Small intestine (tissue), 16 donors: ENCODE measurements at places on chromosomes 11 and 22.

DNA sequence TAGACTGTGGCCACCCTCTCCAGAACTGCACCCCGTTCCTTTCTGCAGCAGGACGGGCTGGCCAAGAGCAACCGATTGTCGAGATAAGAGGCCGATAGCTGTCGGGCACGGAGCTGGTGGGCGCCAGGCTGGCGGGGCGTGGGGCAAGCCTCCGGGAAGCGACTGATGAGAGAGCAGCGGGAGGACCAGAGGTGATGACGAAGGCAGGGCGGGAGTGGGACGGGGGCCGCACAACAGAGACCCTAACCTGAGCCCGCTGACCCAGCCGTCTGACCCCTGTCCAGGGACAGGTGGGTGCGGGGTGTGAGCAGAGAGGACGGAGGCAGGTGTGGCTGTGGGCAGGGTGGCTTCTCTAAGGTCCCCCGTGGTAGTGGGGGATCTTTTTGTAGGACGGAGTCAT, 7.3 kb upstream of the BRSK2 start:
- H3K27me3 ChIP-seq, result peaks cover 46% of the 10 kb centered on the region
- H3K27ac ChIP-seq, result peak overlapping the region; percentile 72
- H3K4me3 ChIP-seq, result no peak overlapping the region
- H3K4me1 ChIP-seq, result peaks cover 3% of the 10 kb centered on the region
- H3K36me3 ChIP-seq, result no peaks in the 10 kb centered on the region
- DNase-seq, result no peak

DNA sequence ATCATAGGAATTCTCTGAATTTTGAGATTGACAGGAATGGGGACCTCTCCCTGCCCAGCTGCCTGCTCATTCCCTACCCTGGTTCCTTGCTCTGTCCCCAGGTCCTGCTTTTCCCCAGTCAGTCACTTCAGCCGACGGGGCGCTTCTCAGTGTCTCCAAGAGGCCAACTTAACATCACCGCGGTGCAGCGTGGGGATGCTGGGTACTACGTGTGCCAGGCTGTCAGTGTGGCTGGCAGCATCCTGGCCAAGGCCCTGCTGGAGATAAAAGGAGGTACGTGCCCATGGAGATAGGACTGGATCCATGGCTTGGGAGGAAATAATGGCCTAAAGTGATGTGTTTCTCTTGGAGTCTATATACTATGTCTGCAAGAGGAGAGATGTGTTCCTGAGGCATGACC, 7.0 kb downstream of the ROBO3 start:
- H3K4me1 ChIP-seq, result peaks cover 4% of the 10 kb centered on the region
- no peak overlapping the region for H3K27ac ChIP-seq
- H3K36me3 ChIP-seq, result no peaks in the 10 kb centered on the region
- no peak overlapping the region for H3K4me3 ChIP-seq

DNA sequence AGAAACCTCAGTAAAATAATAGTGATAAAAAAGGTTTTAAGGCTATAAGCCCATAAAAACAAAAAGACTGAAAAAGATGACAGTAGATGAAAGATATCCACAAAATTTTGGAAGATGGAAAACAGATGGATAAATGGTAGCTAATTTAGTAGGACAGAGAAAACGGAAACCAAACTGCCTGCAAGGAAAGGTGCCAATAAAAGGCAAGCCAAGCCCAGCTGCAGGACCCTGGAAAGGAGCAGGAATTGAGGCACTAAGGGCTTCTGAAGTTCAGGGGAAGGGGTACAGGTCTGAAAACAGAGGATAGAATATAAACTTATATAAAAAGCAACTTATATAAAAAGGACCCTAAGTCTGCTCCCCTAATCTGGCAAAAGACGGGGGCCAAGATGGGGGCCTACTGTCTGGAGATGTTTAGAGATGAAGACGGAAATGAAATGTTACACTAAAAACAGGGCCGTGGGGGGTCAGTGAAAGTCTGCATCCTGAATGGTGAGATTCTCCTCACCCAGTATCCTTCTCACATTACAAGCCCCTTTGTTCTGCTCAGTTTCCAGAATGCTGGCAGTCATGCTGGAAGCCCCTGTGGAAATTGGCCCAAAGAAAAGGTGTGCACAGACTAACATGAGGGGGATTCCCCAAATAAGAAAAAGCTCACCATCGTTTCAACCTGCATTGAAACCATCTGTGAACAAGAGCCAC, 269.3 kb upstream of the PITPNB start:
- no peaks in the 10 kb centered on the region for H3K27me3 ChIP-seq
- peaks cover under 1% of the 10 kb centered on the region for H3K4me1 ChIP-seq
- no peak overlapping the region for H3K4me3 ChIP-seq
- no peak for DNase-seq
- no peaks in the 10 kb centered on the region for H3K36me3 ChIP-seq

GRCh38 chr11:1371026-1371325, 18.8 kb upstream of the BRSK2 start:
- no peaks in the 10 kb centered on the region for H3K36me3 ChIP-seq
- DNase-seq, result no peak
- H3K4me3 ChIP-seq, result no peak overlapping the region
- H3K27ac ChIP-seq, result no peak overlapping the region
- no peaks in the 10 kb centered on the region for H3K4me1 ChIP-seq
- H3K27me3 ChIP-seq, result peaks cover 17% of the 10 kb centered on the region

DNA sequence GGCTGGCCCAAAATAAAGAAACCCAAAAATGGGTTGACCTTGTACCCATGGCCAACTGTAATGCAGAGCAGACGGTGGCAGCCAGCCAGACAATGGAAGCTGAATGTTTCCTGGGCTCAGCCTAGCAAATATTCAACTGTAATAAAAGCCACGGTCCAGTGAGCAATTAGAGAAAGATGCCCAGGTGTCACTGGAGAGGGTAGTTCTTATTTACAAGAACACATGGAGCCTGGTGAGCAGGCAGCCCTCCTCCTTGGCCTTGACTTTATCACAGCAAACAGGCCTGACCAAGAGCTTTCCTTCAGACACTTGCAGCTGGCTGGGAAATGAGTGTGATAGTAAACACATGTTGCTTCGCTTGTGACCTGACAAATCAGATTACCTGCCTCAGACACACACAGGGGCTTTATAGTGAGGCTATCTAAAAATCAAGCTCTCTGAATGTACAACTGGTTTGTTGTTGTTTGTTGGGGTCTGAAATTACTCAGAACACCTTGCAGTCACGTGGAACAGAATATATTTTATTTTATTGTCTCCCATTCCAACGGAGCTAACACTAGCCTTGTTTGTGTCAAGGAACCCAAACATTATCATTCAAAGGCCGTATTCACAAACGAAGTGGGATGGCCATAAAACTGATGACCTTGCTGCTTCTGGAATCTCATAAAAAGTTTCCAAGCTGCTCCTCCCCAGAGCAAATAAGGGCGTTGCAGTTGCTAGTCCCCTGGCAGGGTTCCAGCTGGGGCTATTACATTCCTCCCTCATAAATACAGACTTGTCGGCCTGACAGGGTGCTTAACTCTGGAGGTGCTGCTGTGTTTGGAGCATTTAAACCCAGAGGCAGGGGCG, 161.1 kb downstream of the BBOX1 start:
- peak overlapping the region; percentile 22 for H3K27ac ChIP-seq
- H3K27me3 ChIP-seq, result no peaks in the 10 kb centered on the region
- no peak overlapping the region for H3K4me3 ChIP-seq
- H3K4me1 ChIP-seq, result peaks cover 82% of the 10 kb centered on the region
- DNase-seq, result peak; percentile 99

GRCh38 chr11:61967924-61968757, 707 bp upstream of the FTH1 start:
- peaks cover 9% of the 10 kb centered on the region for H3K4me1 ChIP-seq
- H3K36me3 ChIP-seq, result peaks cover 26% of the 10 kb centered on the region
- H3K27me3 ChIP-seq, result no peaks in the 10 kb centered on the region
- peak; percentile 55 for DNase-seq
- H3K4me3 ChIP-seq, result peak overlapping the region; percentile 81

DNA sequence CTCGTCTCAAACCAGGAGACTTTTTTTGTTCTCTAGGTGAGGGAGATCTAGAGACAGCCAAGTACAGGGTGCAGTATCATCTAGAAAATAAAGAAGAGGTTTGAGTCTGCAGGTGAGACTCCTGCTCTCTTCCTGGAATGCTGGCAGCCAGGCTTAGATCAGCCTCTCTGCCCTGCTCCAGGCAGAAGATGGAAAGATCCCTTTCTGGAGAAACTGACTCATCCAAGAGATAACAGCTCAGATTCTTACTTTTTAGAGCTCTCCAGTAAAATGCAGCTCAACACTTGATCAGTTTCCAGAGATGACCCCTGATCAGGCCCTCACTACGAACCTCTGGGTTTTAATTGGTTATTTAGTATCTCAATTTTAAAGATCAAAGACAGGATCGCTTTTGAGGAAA, 44.6 kb upstream of the EHF start:
- no peaks in the 10 kb centered on the region for H3K27me3 ChIP-seq
- DNase-seq, result no peak
- no peaks in the 10 kb centered on the region for H3K4me1 ChIP-seq
- no peak overlapping the region for H3K4me3 ChIP-seq

- peaks cover 5% of the 10 kb centered on the region for H3K27me3 ChIP-seq
- H3K36me3 ChIP-seq, result no peaks in the 10 kb centered on the region
- no peaks in the 10 kb centered on the region for H3K4me1 ChIP-seq
- no peak overlapping the region for H3K27ac ChIP-seq
- H3K4me3 ChIP-seq, result no peak overlapping the region
- no peak for DNase-seq
Measured at GRCh38 chr11:32113200-32113919, 22.5 kb downstream of the RCN1 start.

GRCh38 chr11:73189315-73189714, 28.8 kb upstream of the P2RY2 start:
- H3K36me3 ChIP-seq, result no peaks in the 10 kb centered on the region
- H3K27ac ChIP-seq, result no peak overlapping the region
- H3K4me1 ChIP-seq, result peaks cover 9% of the 10 kb centered on the region
- H3K27me3 ChIP-seq, result no peaks in the 10 kb centered on the region
- no peak for DNase-seq
- H3K4me3 ChIP-seq, result no peak overlapping the region

DNA sequence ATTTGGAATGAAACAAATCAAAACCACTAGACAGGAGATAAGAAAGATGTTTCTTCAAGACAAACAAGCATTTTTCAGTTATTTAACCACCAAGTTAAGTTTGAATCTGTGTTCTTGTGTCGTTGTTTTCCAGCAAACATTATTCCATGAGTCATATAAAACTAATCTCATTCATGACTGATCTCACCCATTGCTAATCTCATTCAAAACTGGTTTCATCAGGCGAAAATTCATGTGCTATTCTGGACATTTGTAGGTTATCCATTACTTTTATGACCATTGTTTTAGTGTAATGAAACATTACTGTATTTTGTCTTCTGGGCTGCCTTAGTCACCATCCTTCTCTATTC, 221.8 kb downstream of the DDX10 start:
- no peak overlapping the region for H3K27ac ChIP-seq
- DNase-seq, result no peak
- H3K27me3 ChIP-seq, result no peaks in the 10 kb centered on the region

DNA sequence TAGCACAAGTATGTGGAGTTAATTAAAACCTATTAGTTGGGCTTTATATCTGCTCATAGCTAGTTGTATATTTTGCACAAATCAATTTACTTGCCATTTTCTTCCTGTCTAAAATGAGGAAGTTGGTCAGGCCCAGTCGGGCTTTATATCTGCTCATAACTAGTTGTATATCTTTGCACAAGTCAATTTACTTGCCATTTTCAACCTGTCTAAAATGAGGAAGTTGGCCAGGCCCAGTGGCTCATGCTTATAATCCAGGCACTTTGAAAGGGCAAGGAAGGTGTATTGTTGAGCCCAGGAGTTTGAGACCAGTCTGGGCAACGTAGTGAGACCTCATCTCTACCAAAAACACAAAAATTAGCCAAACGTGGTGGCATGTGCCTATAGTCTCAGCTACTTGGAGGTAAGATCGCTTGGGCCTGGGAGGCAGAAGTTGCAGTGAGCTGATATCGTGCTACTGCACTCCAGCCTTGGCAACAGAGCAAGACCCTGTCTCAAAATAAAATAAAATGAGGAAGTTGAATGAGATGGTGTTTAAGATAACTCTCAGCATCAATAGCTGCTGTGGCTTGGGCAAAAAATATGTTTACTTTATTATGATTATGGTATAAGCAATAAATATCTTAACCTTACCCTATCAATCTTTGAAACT, 1558.6 kb upstream of the RAG2 start:
- DNase-seq, result no peak
- no peaks in the 10 kb centered on the region for H3K4me1 ChIP-seq
- no peak overlapping the region for H3K4me3 ChIP-seq
- H3K27ac ChIP-seq, result no peak overlapping the region
- H3K36me3 ChIP-seq, result no peaks in the 10 kb centered on the region

- H3K4me3 ChIP-seq, result no peak overlapping the region
- H3K27ac ChIP-seq, result no peak overlapping the region
- H3K36me3 ChIP-seq, result no peaks in the 10 kb centered on the region
- H3K27me3 ChIP-seq, result no peaks in the 10 kb centered on the region
- H3K4me1 ChIP-seq, result no peaks in the 10 kb centered on the region
- DNase-seq, result no peak
Measured at GRCh38 chr11:11351042-11351586, 1.9 kb downstream of the CSNK2A3 start.

- H3K4me3 ChIP-seq, result no peak overlapping the region
Measured at GRCh38 chr11:121134741-121135312, 33.8 kb downstream of the TECTA start.

DNA sequence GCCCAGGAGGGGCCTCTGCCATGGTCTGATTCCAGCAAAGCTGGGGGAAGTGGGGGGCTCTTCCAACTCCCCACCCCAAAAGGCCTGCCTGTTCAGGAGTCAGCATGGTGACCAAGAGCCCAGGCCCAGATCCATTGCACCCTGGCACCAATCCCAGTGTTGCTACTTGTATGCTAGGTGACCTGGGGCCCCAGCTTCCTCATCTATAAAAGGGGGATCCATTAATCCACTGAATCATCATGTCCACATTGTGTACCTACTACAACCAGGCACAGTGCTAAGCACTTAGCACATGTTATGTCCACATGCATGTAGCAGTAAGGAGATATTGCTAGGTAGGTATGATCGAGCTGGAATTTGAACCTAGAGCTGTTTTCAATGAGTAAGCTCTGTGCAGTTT, 2.0 kb downstream of the SYT12 start:
- peaks cover 49% of the 10 kb centered on the region for H3K27me3 ChIP-seq
- peaks cover 6% of the 10 kb centered on the region for H3K4me1 ChIP-seq
- no peaks in the 10 kb centered on the region for H3K36me3 ChIP-seq
- peak; percentile 19 for DNase-seq
- no peak overlapping the region for H3K4me3 ChIP-seq

DNA sequence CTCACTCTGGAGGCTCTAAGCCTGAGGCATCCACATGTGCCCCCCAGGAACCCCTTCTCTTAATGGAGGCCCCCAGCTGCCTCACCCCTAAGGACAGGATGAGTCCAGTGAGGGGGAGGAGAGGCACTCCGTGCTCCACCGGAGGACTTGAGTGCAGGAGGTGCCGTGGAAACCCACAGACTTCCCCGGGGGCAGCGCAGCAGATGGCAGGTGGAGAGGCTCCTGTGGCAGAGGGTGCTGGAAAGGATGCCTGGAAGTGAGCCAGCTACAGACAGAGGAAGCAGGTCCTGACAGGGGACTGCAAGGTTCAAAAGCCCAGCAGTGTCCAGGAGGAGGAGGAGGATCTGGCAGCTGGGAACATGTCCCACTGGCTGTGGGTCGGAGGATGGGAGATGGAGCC, 1384.0 kb downstream of the TBC1D22A start:
- H3K4me3 ChIP-seq, result no peak overlapping the region
- no peaks in the 10 kb centered on the region for H3K36me3 ChIP-seq
- DNase-seq, result no peak
- H3K27ac ChIP-seq, result no peak overlapping the region
- no peaks in the 10 kb centered on the region for H3K4me1 ChIP-seq
